Ammon's horn (tissue), 1 donor: ENCODE measurements at places on chromosomes 11 and 22.

DNA sequence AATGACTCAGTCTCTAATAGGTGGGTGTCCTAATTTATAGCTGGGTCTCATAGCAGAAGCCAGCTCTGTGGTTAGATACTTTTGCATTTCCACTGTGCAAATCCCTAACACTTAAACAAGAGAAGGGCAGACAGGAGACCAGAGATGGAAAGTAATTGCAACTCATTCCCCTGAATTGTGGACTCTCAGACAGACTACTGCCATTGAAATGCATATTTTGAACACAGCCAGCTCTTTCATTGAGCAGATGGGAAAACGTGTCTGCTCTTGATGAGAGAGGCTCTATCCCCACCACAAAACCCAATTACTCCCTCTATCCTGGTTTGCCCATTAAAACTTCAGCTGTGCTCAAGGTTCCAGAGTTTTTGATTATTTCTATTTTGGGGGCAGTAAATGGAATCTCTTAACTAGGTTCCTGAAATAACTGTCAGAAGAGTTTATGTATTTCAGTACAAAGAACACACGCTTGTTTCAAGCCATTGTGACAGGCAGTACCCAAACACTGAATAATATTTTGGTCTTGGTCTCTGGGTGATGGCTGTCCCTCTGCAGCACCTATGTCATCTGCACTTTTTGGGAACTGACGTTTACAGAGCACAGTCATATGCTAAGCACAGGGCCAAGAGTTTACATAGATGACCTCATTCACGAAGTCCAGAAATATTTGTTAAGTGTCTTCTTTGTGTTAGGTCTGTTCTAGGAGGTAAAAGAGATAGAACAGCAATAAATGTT, 41.7 kb downstream of the FAM227A start:
- DNase-seq = no peak

GRCh38 chr11:72433455-72434036, 785 bp downstream of the CLPB start:
- DNase-seq = no peak

DNA sequence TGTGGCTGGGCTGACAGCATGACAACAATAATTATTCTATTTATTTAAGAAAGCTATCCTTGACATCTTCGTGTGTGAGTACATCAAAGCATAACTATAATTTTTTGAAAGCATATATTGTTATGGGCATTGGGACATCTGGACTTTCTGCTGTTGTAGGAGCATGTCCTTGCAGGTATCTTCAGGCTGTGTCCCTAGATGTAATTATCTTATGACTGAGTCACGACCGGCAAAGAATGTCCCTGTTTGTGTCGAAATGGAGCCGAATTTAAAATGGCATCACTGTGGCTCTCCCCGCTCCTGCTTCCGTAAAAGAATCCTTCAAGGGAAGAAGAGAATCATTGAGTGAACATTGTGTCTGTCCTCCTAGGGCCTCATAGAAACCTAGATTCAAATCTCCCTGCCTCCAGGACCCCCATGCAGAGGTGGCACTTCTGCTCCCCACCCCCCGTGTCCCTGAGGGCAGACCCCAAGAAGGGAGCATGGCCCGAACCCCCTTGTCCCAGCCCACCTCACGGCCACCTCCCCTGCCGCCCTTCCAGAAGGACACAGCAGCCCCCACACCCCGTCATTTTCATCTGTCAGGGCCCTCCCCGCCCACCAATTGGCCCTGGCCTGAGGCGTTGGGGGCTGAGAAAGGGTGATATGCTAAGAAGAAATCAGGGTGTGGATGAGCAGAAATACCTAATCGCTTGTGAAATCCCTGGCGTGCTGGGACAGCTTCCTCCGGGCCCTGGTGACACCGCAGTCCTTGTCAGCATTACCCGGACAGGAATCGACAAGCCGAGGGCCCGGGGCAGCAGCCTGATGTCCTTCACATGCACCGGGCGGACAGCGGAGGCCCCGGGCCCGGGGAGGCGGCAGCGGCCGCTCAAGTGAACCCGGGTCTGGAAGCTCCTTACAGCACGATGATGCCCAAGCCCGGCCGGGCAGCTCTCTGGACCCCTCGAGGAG, 48.6 kb upstream of the SLC22A12 start:
- no peak for DNase-seq

DNA sequence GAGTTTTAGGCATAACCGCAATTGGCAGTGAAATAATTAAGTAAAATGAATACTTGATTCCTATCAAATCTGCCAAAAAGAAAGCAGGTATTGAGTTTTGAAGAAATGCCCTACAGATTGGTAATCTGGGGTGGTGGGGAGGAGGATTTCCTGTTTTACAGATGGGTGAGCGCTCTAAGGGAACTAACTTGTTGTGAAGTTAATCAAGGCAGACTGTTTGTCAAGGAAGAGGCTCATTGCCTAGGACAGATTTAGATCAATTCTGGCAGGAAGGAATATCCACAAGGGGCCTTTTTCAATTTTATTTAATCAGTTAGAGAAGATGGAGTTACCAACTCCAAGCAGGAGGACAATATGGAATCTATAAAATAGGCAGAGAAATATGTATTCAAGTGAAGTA, 271.5 kb upstream of the CCDC90B start:
- DNase-seq = no peak

DNA sequence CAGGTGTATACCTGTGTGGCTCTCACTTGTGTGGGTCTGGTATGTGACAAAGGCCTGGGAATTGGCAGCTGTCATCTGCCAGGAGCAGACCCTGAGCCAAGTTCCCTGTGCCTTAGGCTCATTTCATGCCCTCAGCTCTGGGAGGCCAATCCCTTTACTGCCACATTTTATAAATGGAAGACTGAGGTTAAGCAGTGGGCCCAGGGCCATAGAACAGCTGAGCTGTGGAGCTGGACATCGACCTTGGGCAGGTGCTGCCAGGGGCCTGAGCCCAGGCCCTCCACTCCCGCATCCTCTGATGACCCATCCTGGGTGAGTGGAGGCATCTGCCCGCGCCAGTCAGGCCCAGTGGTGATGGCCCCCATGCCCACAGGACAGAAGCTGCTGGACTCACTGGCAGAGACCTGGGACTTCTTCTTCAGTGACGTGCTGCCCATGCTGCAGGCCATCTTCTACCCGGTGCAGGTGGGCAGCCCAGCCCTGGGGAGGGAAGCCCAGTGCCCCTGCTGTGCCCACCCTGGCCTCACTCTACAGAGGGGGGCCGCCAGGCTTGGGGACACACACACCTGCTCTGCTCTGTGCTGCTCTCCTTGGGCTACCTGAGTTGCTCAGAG, 20.9 kb upstream of the ARHGAP8 start:
- DNase-seq = no peak

GRCh38 chr11:63687845-63688244, 6.5 kb downstream of the RTN3 start:
- no peak for DNase-seq

DNA sequence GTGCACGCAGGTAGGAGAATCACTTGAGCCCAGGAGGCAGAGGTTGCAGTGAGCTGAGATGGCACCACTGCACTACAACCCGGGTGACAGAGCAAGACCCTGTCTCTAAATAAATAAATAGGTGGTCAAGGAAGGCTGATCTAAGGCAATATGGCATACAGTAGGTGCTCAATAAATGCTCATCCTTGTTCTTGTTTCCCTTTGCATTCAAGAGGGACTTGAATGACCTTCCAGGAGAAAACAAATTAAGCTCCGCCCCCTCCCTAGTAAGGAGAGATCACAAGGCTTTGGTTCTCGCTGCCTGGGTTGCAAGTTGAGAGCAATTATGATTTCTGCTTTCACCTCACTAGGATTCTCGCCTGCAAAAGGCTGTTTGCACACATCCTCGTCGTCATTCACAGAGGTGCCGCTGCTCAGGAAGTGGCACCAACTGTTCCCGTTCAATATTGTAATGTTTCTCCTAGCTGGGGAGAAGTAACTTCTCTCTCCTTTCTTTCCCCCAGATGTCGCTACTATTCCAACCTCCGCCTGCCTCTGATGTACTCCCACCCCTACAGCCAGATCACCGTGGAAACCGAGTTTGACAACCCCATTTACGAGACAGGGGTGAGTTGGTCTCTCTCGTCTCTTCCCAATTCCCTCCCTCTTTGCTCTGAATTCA, 51.8 kb upstream of the ASPHD2 start:
- DNase-seq = peak; percentile 14

DNA sequence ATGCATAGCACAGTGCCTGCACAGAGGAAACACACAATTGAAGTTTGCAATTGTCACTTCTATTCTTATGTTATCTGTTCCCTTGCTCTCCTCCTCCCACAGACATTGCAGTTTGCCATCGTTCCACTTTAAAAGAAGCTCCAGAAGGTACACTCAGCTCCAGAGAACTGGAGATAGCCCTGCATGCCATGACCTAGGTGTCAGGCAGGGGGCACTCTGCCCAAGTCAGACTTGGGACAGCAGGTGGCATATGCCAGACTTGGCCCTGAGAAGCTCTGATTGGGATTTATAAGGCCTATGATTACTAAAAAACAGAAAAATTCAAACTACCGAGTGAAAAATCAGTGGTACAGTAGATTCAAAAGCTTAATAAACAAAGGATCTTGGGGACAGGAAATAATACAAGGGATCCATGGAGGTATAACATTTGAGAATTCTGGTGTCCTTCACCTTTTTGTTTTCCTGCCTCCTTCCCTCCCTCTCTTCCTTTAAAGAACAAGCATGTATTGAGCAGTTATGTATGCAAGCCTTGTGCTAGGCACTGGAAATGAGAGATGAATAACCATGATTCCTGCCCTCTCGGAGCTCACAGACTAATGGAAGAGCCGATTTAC, 40.0 kb downstream of the TENM4 start:
- peak; percentile 35 for DNase-seq

GRCh38 chr11:15772981-15773380, 583.4 kb downstream of the SOX6 start:
- no peak for DNase-seq

DNA sequence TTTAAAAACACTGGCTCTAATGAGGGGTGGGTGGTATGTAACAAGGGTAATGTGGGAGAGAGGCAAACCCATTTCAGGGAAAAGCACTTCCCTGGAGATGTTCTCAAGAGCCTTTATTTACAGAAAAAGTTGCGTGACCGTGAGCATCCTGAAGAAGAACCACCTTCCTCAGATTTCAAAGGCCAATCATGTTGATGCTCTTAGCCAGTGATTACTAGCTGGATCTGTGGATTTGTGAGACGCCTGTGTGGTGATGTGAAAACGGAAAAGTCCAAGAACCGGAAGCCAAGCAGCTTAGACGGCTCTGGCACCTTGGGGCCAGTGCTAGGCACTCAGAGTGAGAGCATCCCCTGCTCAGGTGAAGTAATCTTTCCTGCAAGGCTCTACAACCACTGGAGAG, 12.6 kb upstream of the UBASH3B start:
- no peak for DNase-seq

- DNase-seq = no peak
Observed at GRCh38 chr11:11141065-11141464, 212.0 kb downstream of the CSNK2A3 start.
